ENCODE measurements at places on chromosomes 12 and 14.

GRCh38 chr14:79631276-79631675 lies 580.0 kb downstream of the DIO2 start:
- no peak for DNase-seq

DNA sequence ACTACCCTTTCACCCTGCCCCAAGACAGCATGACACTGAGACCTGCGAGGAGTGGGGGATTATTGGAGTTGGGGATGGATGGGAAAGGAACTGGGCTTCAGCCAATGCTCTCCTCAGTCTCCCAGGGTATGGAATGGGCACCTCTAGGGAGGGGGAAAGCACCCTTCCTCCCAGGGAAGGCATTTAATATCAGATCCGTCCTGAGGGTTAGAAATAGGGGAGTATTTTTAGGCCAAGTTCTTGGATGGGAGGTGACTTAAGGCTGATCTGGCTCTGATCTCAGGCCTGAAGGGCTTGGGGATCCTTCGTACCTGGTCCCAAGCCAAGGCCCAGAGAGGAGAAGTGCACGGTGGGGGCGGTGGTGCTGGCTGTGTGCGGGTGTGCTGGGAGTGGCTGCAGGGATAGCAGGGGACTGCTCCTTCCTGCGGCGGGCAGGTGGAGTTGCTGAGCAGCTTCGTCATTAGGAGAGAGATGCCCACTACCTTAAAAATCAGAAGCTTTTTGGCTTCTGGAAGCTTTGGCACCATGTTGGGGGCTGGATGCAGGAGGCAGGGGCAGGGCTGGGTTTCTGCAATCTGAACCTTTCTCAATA lies 7.0 kb upstream of the CEBPE start:
- DNase-seq: no peak

- DNase-seq: peak; percentile 100
These were observed 318.4 kb downstream of the RAD51B start for GRCh38 chr14:68137704-68138619.

DNA sequence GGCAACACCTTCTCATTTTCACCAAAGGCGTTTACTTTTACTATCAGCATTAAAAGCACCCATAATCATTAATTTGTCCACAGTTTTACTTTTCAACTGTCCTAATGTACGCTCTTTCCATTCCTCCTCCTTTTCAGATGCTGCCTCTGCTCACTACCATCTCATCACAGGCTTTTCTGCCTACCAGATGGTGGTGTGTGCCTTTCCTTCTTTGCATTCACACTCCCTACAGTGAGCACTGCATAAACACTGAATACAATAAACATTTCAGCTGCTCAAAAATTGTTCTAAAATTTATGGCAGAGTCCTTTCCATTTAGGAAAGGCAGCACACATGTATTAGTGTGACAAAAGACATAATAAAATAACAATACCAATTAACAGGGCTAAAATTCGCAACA lies 435.7 kb downstream of the GXYLT1 start:
- DNase-seq: no peak

GRCh38 chr12:7099290-7099996 lies 7.2 kb upstream of the C1R start:
- no peak for DNase-seq

DNA sequence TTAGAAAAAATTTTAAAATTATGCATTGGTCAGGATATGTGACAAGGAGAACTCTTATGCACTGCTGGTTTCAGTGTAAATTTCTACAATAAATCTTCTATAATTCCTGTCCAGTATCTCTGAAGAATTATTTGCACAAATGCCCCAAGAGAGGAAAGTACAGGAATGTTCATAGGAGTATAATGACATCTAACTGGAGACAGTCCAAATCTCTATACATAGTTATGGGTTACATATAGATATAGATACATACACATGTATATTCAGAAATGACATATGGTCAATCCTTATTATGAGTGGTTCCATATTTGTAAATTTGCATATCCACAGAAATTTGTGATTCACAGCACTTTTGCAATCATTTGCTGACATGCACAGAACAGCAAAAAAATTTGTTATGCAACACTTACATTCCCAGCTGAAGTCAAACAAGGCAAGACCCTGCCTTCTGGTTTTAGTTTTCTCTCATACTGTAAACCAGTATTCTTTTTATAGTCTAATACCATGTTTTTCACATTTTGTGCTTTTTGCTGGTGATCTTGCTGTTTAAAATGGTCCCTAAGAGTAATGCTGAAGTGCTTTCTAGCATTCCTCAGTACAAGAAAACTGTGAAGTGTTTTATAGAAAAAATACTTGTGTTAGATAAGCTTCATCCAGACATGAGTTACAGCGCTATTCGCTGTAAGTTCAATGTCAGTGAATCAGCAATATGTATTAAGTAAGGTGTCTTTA lies 103.8 kb downstream of the SLC16A7 start:
- peak; percentile 94 for DNase-seq

GRCh38 chr14:68379510-68380328 lies 413.1 kb downstream of the ZFP36L1 start:
- no peak for DNase-seq

DNA sequence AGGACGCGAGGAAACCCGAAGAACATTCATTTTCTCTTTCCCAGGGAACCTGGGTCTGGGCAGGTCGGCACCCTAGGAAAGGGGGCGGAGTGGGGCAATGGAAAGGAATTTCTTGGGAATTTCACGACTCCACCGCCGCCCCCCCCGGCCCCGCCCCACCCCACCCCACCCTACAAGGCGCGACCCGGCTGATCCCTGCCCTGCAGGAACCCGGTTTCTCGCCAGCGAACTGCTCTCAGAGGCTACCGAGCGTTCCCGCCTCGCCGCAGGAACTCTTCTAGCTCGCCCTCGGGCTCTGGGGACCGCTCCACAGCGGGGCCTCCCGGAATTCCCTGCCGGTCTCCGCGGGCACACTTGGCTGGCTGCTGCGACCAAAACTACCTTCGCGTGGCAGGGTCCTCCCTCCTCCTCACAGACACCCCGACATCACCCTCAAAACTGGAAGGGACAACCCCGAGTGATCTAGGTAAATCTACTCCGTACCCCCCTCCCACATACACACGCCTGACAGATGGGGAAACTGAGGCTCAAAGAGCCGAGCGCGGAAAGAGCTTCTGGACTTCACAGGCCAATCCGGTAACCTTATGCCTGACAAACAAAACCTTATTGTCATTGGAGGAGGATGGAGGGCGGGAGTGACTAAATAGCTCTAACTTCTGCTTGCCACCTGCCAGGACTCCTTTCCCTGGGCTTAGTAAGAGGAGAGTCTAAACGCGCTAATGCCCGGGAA lies 785 bp upstream of the ACTN1 start:
- peak; percentile 58 for DNase-seq

- DNase-seq: peak; percentile 74
These were observed 31.3 kb upstream of the SMUG1 start for GRCh38 chr12:54220092-54220557.

DNA sequence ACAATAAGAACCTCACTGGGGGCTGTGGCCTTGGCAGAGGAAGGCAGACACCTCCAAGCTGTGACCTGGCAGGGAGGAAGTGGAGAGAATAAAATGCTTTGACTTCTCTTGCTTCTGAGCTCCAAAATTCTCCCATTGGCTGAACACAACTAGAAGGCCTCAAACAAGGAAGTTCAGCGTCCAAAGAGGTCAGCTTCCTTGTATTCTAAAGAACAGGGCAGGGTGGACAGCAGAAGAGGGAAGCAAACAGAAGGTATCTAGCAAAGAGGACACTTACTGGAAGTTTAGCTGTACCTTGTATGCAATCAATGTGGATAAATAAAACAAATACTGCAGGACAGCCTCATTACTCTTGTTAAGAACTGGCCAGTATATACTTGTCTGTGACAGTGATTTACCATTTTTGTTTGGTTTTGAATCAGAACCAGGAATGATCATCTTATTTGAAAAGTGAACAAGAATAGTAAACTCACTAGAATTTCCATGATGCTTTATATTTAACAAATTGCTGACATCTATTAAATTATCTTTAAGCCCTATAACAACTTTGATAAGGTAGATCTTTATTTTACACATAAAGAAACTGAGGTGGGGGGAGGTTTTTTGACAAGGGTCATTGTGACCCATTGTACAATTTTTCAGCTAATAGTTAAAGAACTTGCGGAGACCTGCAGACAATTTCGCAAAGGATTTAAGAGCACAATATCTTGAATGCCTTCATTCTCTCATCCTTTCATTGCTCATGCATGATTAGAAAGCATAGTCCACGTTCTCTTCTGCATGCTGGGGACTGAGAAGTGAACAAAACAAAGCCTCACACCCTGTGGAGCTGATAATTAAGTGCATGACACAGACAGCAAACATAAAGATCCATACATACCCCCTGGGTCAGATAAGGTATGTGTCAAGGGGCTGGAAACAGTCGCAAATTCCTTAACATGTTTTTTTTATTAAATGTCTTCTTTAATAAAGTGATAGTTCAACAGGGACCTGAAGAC lies 1448.0 kb downstream of the AACS start:
- no peak for DNase-seq

GRCh38 chr12:27573972-27574371 lies 50.0 kb downstream of the PPFIBP1 start:
- DNase-seq: peak; percentile 59

DNA sequence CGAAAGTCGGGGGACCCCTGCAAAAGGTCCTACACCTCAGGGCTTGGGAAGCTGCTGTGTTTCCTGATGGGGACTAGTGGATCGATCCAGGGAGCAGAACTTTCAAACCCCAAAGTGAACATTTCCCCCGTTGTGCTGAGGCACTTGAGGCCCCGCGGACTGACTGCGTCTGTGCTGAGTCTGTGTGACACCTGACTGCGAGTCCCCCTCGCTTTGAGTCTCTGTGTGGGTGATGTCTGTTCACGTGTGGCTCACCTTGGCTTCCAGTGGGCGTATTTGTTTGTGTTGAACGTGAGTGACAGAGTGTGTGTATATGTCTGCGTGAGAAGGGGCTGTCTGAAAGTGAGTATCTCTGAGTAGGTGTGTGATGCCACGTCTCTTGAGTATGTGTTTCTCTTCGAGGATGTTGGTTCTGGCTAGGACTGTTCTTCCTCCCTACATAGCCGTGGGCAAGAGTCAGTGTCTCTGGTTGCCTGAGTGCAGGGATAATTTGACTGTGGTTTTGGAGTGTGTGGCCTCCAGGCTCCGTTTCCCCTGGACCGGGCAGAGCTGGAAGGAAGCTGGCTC lies 1.3 kb downstream of the TEAD4 start:
- DNase-seq: peak; percentile 41

GRCh38 chr14:70086685-70087379 lies 101.9 kb downstream of the SLC8A3 start:
- DNase-seq: peak; percentile 48

DNA sequence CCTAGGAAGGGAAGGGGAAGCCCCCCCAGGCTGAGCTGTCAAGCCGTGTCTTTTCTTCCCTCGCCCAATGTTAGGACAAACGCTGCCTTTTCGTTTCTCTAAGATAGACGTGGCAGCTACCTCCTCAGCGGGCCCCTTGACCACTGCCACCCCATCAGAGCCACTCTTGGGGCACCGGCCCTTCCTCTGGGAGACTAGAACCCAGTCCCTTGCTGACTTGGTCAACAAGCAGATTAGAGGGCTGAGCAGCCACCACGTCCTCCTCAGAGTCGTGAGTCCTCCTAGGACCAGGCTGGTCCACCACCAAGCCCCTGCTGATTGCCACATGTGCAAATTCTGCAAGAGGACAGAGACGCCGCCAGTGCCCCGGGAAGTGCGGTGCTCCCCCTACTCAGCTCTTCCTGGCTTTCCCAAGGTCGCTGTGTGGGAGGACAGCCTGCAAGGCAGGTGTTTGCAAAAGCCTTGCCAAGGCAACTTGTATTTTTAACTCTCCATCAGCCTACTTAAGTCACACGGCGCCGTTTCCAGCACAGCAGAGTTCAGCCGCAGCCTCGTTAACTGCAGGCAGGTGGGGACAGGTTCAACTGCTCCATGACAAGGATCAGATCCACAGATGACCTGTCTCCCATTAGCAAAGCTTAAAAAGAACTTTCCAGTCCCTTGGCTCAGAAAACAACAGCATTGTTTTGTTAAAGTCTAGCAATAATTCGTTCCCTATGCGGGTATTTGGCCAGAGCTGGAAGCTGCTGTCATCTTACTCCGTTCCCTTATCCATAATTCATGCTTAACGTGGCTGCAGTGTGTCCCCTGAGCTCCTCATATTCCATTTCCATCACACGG lies 65.6 kb downstream of the TESC start:
- no peak for DNase-seq

GRCh38 chr12:84840356-84840755 lies 72.2 kb downstream of the SLC6A15 start:
- peak; percentile 68 for DNase-seq

DNA sequence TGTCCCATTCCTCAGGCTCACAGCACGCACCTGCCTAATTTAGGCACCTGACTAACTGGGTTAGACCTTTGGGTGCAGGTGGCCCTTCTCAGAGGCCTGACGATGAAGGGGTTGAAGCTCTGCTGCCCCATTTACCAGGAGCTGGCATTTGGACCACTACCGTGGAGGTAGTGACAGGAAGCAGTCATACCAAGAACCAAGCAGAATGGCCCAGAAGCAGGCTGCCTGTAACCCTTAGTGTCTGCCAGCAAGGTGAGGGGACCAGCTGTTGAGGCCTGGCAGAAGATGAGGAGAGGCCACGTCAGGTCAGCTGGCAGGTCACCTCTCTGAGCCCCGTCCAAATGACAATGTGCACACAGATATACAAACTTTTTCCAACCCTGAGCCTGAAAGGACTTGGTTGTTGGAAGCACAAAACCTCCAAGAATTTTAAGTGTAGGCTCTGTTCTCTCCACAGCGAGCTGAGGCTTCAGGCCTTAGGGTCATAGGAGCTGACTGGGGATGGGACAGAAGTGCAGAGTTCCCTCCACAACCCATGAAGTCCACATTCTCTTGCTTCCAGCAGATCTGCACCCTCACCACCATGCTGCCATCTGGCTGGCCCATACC lies 23.1 kb downstream of the VASH1 start:
- no peak for DNase-seq

DNA sequence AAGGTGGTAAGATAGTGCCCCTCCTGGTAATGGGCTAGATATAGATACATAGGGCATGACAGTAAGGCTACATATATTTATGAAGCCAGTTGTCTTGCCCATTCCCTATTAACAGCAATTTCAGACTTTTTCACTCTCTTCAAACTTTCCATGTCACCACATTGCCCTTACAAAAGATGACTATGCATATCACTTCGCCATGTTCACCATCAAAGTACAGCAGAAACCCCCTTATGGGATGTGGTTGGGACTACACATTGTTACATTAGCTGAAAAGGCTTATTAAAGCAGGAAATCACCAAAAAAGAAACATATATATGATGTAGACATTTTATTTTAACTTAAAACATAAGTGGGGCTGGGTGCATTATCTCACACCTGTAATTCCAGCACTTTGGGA lies 9.8 kb upstream of the SMCO2 start:
- DNase-seq: no peak

DNA sequence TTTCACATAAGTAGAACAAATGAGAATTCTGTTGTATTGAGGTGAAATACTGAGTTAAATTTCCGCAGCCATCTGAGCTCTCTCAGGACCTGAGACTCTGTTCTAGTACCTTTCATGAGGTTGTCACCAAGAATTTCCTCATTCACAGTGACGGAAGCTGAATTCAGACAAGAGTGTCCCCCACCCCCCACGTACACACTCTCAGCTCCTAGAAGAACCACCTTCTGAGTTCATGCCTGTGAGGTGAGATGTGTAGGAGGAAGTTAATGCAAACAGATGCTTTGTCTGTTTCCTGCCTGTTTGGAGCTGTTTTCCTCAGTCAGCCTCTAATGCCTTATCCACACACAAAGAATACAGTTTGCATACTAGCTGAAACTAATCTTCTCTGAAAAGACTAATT lies 18.2 kb downstream of the BICDL1 start:
- no peak for DNase-seq

- DNase-seq: no peak
These were observed 59.7 kb downstream of the SLC38A1 start for GRCh38 chr12:46209170-46209569.
